WTC11 (cell line): ENCODE measurements at places on chromosomes 7 and 10. TPM values are rescaled to one million over a fixed set of nuclear protein-coding genes. Genes with fewer than 3 reads are reported as not detected.

GNAT3 gene
- not detected in 3 replicates for total RNA-seq

- H3K36me3 ChIP-seq: peaks cover 10% of the 10 kb centered on the region
- no peaks in the 10 kb centered on the region for H3K4me1 ChIP-seq
- peak; percentile 79 for DNase-seq
Measured at GRCh38 chr7:44072364-44073231, 7.2 kb upstream of the PGAM2 start.

GRCh38 chr10:61939902-61940301 lies 38.4 kb downstream of the ARID5B start:
- no peak overlapping the region for H3K27ac ChIP-seq
- no peaks in the 10 kb centered on the region for H3K36me3 ChIP-seq
- H3K4me3 ChIP-seq: no peak overlapping the region
- H3K27me3 ChIP-seq: no peaks in the 10 kb centered on the region
- DNase-seq: no peak
- peaks cover 13% of the 10 kb centered on the region for H3K4me1 ChIP-seq

PUS7 gene
- 42.6 to 47.2 TPM (median 45.0 TPM) in 3 replicates for total RNA-seq
